CMK (cell line): ENCODE measurements at places on chromosomes 3 and 15.

GRCh38 chr15:40836020-40836419, 7.5 kb upstream of the PPP1R14D start:
- DNase-seq: no peak

DNA sequence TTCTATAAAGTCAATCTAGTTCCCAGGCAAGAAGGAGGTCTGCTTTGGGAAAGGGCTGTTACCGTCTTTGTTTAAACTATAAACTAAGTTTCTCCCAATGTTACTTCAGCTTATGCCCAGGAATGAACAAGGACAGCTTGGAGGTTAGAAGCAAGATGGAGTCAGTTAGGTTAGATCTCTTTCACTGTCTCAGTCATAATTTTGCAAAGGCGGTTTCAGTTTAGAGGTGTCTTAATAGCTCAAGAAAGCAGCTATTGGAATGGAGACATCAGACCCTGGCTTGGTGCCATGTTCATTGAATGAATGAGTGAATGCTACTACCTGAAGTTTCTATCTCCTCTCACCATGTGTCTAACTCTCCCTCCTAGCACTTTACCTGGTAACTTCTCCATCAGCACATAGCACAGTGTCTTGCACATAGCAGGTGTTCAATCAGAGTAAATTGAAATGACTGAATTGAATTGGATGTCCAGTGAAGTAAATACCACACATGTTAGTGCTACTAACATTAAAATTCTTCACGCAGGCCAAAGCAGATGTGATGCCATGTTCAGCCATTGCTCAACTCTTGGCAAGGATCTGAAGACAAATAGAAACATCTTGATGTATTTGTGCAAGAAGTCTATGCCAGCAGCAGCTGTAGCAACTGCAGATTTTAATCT, 28.2 kb downstream of the CLEC3B start:
- DNase-seq: no peak

- no peak for DNase-seq
Measured at GRCh38 chr3:188559856-188560255, 405.9 kb downstream of the LPP start.

- no peak for DNase-seq
Measured at GRCh38 chr15:93997071-93997658, 234.2 kb upstream of the MCTP2 start.

DNA sequence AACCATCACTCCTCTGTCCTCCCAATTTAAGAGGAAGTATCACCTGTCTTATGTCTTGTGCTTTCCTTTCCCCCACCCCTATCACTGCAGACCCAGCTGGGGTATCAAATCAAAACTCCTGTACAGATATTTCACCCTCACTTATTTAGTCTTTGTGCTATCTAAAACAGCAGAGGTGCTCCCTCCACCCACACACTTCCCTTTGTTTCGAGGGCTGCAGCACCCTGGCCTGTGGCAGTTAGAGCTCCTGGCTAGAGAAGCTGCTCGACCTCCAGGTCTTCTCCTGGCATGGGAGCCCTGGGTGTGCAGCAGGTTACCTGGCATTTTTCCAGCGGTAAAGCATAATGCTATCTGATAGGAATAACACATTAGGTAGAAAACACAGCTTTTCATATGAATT, 181.4 kb upstream of the BCL6 start:
- no peak for DNase-seq

GRCh38 chr3:127785711-127786265, 36.5 kb downstream of the MGLL start:
- DNase-seq: no peak

GRCh38 chr3:152183473-152183872, 85.3 kb upstream of the MBNL1 start:
- DNase-seq: no peak

- DNase-seq: no peak
Measured at GRCh38 chr3:128081846-128082245, 29.6 kb downstream of the SEC61A1 start.

GRCh38 chr15:49460411-49460941, 37.4 kb downstream of the FGF7 start:
- no peak for DNase-seq

- DNase-seq: no peak
Measured at GRCh38 chr3:197305854-197306253, 7.4 kb upstream of the DLG1 start.

- no peak for DNase-seq
Measured at GRCh38 chr3:55169608-55170072, 241.8 kb upstream of the LRTM1 start.
